ENCODE measurements at places on chromosomes 11 and 22.

DNA sequence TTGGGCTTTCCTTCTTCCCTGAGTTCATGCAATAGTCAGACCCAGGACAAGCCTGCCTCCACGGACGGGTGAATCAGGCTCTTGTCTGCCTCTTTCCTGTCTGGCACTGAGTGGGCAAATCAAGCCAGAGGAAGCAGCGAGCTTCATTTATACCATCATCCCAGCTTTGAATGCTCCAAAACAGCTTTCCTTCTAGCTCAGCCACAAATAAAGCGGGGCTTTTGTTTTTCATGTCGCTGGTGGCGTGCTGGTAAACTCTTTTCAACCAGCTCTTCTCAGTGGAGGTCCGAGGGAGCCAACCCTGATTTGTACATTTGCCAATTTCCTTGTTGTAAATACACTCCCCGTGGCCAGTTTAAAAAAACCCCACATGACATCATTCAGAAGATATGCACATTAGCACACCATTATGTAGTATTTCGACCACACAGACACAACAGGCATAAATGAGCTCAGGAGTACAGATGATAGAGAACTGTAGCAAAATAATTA is 8.6 kb downstream of the C11orf91 start:
- no peak for DNase-seq

GRCh38 chr11:99687320-99687719 is 666.6 kb downstream of the CNTN5 start:
- DNase-seq: no peak

DNA sequence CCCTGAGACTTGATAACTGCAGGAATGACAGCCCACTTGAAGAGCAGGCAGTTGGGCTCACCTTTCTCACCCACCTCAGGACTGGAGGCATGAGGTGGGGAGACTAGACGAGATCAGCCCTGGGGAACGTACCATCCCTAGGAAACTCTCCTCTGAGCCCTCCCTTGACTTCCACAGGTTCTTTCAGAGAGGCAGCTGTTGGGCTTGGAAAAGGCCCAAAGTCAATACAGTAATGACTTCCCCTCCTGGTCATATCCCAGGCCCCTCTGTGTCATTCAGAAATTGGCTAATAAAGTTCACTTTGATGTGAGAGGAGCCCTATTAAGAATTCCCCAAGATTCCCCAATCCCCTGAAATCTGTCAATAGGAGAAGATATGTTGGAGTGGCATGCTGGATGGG is 5.8 kb upstream of the NECTIN1 start:
- DNase-seq: no peak

DNA sequence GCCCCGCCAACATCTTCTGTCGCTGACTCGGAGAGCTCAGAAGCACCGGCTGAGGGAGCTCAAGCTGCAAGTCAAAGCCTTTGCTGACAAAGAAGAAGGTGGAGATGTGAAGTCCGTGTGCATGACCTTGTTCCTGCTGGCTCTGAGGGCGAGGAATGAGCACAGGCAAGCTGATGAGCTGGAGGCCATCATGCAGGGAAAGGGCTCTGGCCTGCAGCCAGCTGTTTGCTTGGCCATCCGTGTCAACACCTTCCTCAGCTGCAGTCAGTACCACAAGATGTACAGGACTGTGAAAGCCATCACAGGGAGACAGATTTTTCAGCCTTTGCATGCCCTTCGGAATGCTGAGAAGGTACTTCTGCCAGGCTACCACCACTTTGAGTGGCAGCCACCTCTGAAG is 6.7 kb downstream of the RAG1 start:
- DNase-seq: no peak

DNA sequence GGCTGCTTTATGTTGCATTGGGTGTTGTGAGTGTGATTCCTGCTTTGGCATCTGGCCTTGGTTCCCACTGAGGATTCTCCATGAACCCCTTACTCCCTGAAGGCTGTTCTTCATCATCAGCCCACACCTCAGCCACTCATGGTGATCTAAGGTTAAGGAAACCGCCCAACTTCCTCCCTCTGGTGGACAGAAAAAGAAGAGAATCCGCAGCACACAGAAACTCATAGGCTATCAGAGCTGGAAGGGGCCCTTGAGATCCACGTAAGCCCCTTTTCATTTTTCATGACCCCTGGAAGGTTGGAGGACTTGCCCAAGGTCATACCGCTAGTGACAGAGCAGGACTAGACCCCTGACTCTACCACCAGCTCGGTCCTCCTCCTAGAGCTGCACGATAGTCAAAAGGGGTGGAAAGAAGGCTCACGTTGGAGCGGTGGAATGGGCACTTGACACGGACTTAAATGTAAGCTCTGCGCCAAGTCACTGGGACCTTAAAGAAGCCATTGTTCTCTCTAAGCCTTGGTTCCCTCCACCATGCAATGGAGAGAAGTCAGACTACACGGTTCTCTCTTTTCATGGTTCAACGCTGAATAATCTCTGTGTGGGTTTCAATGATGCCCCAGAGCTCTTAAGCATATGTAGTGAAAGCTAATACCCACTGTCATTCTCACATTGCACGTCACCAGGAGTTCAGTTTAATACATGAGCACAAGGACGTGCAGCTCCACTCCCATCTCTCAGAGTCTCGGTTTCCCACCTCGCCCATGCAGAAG is 83.6 kb upstream of the CRTAM start:
- no peak for DNase-seq

DNA sequence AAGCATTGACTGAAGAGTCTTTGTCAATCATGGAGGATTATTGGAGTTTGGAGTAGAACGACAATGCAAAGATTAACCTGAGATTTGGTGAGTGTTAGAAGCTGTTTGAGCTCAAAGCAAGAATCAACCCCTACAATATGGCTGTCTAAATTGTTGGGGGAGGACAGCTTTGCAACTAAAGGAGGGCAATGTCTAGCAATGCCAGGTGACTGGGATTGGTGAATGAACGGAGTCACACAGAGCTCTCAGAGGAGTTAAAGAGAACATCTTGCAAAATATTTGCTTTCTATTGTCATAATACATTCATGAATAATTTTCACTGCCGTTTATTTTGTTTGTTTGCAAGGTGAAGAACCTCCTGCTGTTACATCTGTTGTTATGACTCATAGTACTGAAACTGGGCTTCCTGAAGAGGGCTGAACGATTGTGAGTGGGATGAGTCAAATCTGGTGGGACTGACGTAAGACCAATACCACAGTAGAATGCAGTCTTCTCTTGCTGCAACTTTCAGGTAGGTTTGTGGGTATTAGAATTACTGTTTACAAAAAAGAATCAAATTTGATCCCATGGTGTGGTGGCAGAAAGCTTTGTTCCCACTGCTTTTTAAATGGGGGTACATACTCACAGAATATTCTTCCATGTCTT is 281.9 kb downstream of the CADM1 start:
- no peak for DNase-seq

GRCh38 chr11:118651820-118652219 is 27.6 kb downstream of the TREH start:
- no peak for DNase-seq

DNA sequence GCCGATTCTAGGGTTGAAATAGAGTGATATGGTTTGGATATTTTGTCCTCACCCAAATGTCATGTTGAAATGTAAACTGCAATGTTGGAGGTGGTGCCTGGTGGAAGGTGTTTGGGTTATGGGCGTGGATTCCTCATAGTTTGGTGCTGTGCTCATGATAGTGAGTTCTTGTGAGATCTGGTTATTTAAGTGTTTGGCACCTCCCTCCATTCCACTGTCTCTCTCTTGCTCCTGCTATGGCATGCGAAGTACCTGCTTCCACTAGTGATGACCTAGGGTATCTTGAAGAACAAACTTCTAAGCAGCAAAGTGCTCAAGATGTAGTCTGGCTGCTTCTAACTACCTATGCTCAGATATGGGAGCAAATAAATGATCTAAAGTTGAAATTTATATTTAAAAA is 56.0 kb upstream of the TSPAN18 start:
- no peak for DNase-seq

DNA sequence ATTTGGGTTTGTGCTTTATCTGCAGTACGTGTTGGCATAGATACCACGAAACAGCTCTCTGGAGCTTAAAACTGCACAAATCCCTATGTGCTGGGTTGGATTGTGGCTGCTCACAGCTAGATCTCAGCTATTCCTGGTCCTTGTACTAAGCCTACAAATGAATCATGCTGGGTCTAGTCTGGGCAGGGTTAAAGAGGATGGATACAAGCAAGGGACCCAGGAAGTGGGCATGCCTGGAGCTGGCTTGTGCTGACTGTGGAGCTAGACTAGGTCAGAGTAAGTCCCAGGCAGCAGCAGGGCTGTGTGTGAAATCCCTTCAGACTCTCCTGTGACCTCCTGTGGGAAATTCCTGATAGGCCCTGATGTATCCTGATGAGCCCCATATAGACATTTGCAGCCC is 3.9 kb upstream of the E2F8 start:
- no peak for DNase-seq

DNA sequence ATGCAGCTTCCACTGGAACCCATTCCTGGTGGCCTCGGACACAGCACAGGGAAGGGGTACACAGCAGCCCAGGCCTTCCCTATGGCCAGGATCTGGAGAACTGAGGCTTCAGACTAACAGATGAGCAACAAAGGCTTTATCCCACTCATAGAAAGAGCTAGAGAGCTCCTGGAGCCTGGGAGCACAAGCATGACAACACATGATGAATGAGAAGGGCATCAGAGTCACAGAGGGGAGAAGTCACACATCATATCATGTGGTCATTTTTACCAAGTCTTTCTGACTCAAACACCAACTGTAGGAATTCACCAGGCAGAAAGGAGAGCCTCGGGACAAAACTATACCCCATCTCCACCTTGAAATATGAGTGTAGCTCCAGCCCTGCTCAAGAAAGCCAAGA is 43.2 kb downstream of the NRXN2 start:
- DNase-seq: no peak

GRCh38 chr11:43732225-43732624 is 51.7 kb downstream of the HSD17B12 start:
- DNase-seq: no peak

DNA sequence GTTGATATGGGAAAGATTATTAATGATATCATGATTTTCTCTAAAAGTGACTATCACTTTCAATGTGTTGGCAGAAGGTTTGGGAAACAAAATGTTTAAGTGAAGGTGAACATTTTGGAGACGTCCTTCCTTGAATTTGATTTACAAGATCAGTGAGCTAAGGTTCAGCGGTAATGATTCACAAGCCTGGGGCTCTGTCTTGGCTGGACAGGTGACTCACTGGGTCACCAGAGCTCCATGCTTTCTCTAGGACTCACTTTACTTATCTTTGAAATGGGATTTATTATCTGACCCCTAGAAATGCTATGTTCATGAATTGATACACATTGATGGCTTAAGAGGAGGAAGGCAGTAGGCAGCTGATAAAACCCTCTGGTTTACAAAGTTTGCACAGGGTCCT is 437.5 kb downstream of the NTM start:
- no peak for DNase-seq

DNA sequence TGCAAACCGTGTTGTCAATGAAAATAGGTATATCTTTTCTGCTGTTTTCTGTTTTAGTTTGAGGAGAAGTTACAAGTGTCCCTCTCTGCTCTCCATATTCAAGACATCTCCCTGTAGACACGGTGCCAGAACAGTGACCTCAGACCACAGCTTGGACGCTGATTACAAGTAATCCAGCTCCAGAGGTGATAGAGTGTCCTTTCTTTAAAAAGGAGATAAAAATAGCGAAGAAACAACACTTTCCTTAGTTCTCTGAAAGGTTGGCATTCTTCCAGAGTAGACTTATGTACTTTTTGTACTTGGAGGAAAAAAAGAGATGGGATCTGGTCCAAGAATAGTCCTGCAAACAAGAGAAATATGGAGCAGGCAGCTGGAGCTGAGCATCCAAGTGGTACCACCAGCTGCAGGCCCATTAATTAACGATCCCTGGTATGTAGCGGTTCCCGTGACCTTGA is 43.0 kb upstream of the WT1 start:
- DNase-seq: no peak

- DNase-seq: no peak
Observed at GRCh38 chr11:75782540-75783263, 14.1 kb downstream of the DGAT2 start.

- no peak for DNase-seq
Observed at GRCh38 chr22:24162436-24162835, 18.9 kb upstream of the SUSD2 start.

DNA sequence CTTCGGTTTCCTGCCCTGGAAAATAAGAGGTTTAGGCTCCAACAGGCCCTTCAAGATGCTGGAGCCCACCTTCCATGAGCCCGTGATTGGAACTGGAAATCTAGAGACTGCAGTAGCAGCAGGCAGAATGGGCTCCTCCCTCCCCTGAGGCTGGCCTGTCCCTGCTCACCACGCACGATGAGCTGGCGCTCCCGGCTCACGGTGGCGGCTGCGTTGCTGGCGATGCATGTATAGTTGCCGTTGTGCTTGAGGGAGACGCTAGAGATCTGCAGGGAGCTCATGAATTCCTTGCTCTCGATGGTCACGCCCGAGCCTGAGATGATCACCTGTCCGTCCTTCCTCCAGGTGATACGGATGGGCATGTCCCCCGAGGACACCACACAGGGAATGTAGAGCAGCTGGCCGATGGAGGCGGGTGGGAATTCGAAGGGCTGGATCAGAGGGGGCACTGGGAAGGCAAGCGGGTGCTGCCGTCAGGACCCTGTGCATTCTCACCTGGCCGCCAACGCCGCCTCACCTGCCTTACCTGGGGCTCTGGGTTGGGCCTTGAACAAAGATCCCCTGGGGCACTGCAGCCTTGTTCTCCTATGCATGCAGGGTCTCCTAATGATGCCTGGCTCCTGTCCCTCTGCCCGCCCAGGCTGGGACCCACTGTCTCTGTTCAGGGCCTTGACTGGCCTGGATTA is 177.8 kb downstream of the CEP164 start:
- DNase-seq: no peak

- DNase-seq: no peak
Observed at GRCh38 chr11:69381681-69382130, 87.8 kb downstream of the MYEOV start.

DNA sequence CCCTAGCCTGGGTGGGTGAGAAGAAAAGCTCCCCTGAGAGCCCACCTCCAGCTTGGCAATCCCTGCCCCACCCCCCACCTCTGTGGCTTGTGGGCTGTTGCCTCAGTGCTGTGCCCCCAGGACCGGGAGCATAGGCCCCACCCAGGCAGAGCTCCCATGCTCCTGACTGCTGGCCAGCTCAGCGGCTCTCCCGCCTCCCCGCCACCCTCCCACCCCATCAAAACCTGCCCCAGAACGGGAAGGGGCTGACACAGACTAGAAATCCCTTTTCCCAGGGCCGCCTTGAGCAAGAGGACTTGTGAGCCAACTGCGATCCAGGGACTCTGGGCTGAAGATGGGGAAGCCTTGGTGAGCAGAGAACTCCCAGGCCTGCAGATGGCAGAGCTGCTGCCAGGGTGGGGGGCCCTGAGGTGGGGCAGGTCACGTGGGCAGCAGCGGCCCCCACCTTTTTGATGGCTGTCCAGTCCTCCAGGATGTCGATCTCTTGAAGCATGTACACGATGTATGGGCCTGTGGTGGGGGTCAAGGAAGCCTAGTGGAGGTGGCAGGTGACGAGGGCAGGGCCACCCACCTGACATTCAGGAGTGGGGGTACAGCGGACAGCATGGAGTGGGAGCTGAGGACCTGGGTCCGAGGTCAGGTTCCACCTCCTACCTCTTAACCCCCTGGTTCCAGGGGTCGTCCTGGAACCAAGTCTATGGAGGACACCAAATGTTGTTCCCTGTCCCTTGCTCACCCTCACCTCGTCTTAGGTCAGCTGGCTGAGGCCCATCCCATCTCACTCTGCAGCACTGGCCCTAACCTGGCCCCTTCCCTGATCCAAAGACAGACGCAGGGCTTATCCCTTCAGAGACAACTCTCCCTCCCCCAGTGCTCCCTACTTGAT is 2.3 kb upstream of the RIN1 start:
- no peak for DNase-seq
